GM18507 (cell line): ENCODE measurements at places on chromosomes 16 and 17.

- DNase-seq: no peak
Observed at GRCh38 chr16:71216714-71217113, 13.8 kb downstream of the HYDIN start.

DNA sequence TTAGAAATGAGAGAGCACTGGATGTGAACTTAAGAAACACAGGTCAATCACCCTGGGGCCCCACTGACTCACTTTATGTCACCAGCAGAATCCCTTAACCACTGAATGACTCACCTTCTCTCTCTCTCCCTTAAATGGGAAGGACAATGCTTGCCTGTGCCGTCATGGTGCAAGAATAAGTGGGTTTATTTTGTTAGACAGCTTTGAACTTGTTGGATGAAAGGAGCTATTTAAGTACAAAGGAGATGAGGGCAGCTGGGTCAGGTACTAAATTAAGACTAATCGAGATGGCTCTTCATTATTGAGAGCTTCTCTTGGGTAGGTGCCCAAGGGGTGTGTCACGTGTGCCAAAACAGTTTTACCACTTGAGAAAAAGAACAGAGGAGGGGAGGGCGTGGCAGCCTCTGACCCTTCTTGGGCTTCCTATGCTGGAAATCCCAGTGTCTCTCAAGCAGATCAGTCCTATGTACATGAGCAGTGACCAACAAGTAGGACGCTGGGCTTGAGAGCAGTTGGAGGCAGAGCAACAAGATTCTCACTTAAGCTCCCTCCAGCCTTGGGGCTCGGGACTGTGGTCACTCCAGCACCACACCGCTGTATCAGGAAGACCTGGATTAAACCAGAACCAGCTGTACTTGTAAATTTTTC is 6.7 kb upstream of the KRT31 start:
- no peak for DNase-seq

- no peak for DNase-seq
Observed at GRCh38 chr16:30491744-30492308, 19.3 kb downstream of the ITGAL start.

GRCh38 chr16:68617734-68618133 is 27.4 kb upstream of the CDH3 start:
- DNase-seq: no peak

GRCh38 chr16:50613281-50613963 is 65.2 kb downstream of the NKD1 start:
- DNase-seq: no peak

DNA sequence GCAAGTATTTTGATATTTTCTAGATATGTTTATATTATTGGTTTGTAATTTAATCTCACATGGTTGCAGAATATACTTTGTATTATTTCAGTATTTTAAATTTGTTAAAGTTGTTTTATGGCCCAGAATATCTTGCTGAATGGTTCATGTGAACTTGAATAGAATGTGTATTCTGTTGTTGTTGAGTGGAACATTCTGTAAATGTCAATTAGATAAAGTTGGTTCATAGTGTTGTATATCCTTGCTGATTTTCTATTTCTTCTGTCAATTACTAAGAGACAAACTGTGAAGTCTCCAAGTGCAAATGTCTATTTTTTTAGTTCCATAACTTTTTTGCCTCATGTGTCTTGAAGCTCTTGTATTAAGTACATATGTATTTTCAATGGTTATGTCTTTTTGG is 411.7 kb downstream of the NPIPA7 start:
- no peak for DNase-seq

- DNase-seq: no peak
Observed at GRCh38 chr17:41511116-41511515, 5.7 kb upstream of the KRT13 start.

DNA sequence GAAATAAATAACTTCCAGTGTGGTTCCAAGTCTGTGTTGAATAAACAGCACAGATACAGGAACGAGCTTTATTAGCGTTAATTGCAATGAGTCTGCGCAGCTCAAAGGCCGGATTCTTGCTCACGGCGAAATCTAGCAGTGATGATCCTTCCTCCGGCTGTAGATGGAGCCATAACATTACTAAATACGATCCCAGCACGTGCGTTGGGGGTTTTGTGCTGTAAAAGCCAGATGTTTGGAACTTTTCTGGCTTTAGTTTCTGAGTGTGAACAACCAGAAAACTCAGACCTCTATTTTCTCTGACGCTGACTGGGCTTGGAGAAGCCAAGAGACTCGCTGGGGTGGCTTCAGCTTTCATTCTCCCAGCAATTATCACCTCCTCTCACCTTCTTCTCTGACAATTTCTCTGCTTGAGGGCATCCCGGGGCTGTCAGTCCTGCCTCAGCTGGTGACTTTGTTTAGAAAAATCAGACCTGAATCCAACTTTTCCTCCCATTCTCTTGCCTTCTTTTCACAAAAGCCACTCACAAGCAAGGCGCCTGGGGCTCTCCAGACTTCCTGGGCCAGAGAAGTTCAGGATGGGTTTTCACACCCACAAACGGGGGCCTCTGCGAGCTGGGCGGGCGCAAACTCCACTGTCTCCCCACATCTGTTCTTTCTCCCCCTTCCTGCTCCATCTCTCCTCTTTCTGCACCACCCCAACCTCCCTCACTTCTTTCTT is 47.1 kb upstream of the AKTIP start:
- DNase-seq: peak; percentile 40

- no peak for DNase-seq
Observed at GRCh38 chr17:50029185-50029584, 26.7 kb upstream of the ITGA3 start.

GRCh38 chr17:75632863-75633485 is at the start of gene SMIM5:
Gene SMIM5, plus strand, starts transcription at chr17:75633434. Its CDS starts 6,768 bp downstream, at chr17:75640202.
- peak; percentile 88 for DNase-seq

DNA sequence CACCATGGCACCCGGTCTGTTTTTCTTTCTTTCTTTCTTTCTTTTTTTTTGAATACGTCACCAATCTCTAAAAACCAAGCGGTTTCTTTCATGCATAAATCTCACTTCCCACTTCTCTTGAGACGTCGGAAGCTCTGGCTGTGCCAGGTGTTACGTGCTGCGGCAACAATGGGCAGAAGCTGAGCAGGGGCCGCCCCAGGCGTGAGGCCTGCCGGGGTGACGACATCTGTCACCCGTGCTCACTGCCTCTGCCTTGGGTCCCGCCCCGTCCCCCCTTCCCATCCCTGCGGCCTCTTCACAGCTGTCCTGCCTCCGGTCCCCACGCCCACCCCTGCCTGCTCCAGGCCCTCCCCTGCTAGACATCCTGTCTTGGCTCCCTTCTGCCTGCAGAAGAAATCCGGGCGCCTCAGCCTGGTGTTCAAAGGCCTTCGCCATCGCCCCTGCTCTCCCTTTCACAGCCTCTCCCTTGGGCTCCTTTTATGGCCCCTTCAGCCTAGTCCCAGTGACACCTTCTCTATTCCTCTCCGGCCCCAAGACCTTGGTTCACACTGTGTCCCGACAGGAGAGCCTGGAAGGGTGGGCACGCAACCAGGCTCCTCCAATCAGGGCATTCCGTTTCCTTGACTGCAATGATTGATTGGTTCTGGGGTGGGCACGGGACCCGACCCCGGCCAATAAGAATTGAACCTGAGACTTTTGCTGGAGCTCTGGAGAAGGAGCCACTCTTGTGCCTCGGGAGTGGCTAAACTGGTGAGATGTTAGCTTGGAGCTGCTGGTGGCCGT is 4.8 kb downstream of the P2RX1 start:
- DNase-seq: peak; percentile 77

DNA sequence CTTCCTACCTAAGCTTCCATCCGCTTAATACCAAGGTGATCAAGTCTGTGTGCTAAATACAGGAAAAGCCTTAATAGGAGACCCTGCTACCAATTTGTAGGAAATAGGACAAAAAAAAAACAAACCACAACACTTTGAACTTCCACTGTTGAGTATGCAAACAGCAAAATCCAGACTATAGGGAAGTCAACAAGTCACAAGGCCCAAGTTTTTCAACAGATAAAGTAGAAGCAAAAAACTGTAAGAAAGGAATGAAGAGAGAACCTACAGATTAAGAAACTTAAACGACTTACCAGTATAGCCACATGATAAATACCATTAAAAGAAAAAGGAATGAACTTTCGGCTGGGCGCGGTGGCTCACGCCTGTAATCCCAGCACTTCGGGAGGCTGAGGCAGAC is 7.4 kb downstream of the USP22 start:
- DNase-seq: no peak

DNA sequence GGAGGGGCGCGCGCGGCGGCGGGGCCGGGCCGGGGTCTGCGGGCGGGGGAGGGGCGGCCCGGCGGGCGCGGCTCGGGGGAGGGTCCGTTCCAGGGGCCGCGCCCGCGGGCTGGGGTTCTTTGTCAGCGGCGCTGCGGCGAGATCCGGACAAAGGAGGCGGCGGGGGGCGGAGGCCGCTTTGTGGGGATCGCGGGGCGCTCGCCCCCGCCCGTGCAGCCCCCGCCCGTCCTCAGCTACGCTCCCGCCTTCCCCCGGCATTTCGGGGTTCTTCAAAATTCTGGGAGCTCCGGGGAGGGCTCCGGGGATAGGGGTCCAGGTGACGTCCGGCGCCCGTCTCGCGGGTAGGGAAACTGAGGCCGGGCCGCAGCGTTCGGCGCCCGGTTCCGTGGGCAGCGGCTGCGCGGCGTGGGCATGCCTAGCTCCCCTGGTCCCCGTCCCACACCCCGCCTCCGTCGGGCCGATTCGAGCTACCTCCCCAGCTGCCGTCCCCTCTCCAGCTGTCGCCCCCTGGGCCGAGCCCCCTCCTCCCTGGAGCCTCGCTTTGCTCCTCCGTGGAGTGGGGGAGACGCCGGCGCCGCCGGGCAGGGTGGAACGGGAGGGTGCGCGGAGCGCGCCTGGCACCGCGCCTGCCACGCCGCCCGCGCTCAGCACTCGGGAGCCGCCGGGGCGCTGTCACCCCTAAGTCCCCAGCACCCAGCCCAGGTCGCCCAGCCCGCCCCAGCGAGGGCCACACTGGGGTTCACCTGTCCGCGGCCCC is 546 bp downstream of the SNN start:
- DNase-seq: no peak

GRCh38 chr17:67420994-67421393 is 43.9 kb downstream of the PITPNC1 start:
- no peak for DNase-seq

DNA sequence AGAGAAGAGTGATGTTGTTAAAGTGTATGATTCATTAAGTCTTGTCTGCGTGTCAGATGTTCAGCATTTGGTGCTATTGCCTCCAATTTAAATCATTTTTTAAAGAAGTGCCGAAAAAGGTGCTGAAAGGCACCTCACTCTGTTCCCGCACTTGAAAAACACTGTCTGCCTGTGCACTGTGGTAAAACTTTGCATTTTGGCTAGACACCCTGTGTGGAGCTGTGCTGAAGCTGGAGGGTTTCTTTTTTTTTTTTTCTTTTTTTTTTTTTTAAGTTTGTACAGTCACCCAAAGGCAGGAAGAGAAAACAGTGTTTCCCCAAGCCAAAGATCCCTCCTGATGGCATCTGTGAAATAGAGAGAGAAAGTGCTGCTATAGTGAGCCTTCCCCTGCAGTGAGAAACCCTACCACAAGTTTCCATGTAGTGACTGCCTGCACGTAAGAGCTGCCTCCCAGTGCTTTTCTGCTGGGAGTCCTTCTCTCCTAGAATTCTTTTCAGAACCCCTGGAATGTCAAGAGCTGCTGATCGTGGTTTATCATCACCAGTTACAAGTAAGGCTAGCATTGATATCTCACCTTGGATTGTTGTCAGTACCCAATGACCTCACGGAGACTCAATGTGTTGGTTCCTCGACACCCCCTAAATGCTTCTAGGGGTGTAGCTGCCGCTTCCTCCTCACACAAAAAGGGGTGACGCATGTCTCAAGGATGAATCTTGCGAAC is 116.0 kb upstream of the SOX9 start:
- peak; percentile 9 for DNase-seq

DNA sequence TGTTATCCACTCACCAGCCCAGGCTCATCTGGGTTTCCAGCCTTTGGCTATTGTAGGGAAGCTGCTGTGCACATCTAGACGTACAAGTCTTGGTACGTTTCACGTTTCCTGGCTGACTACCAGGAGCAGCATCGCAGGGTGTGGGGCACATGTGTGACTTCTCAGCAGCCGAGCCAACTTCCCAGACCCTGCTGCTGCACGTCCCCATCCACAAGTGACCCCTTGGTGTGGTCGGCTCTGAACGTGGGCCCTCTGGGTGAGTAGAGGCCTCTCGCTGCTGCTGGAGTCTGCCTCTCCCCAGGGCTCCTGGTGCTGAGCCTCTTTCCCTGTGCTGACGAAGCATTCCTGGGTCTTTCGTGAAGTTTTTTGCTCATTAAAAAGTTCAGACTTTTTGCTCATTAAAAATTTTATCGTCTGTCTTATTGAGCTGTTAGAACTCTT is 70.2 kb upstream of the ZNF750 start:
- no peak for DNase-seq

- DNase-seq: no peak
Observed at GRCh38 chr16:74759564-74759963, 15.1 kb downstream of the FA2H start.

DNA sequence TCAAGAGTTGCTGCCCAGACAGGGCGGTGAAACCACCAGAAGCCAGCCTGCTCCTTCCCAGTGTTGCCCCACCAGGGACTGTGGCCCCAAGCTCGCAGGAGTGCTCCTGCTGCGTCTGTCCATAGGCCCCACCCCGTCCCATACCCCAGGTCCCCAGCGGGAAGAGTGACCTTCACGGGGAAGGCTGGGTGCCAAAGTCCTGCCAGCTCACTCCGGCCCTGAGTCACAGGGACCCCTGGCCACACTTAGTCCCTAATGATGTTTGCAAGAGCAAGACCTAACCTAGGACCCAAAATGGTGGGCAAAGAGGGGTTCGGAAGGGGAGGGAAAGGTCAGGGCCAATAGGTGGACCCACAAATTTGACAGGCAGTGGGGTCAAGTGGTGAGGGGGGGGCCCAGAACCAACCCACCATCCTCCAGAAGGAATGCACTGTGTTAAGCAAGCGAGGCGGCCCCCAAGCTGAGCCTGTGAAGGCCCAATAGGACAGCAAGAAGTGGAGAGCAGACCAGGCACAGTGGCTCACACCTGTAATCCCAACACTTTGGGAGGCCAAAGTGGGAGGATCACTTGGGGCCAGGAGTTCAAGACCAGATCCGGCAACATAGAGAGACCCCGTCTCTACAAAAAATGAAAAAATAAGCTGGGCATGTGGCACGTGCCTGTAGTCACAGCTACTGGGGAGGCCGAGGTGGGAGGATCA is 3.3 kb downstream of the DOK4 start:
- no peak for DNase-seq

GRCh38 chr16:54136276-54136625 is 150.3 kb downstream of the IRX3 start:
- no peak for DNase-seq

GRCh38 chr16:78987666-78988065 is 612.9 kb downstream of the MAF start:
- no peak for DNase-seq

DNA sequence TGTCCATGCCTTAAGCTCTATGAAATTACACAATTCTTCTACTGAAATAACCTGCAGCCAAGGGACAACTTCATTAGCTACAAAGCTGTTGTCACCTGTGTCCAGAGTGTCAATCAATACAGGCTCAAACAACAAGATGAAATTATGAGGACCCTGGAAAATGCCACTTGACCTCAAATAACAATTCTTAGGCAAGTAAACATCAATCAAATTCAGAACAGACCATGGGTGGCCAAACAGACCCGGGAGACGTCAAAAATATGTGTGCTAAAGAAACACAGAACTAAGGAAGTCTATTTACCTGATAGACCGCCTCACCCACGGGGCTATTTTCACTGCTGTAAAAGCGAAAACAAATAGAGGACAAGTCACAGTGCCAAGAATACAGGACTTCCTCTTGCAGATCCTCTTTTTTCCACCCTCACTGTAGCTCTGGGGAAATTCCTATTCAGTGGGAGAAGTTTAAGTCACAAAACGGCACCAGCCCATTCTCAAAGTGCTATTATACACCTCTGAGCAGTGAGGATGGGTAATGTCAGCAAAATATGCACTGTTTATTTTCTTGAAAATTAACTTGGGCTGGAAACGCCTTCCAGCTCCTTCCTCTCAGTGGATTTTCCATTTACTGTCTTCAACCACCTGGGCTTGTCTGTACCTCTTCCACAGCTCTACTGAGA is 2.7 kb downstream of the LITAF start:
- no peak for DNase-seq
